ENCODE measurements at places on chromosomes 6 and 20.

GRCh38 chr20:35013421-35014411 lies 58.0 kb downstream of the MYH7B start:
- no peak for DNase-seq

DNA sequence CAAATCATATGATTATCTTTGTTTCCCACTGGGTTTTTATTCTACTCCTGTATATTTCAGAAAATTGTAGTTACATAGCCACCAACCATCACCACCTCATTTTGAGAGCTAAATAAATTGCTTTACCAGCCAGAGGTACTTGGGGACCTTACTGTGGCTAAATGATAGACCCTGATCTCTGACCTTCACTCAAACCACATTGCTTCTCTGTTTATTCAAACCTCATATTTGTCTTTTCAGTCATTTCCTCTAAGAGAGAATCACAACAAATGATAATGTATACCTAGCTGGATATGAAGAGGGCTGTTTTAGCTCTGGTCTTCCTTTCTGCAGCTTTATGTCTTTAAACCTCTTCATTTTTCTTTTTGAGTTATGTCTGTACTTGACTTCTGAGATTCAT lies 142.8 kb downstream of the ADGB start:
- DNase-seq, result no peak

- no peak for DNase-seq
Observed at GRCh38 chr6:87742106-87742505, 40.1 kb upstream of the AKIRIN2 start.

- DNase-seq, result no peak
Observed at GRCh38 chr20:61483336-61484067, 231.4 kb downstream of the CDH4 start.

DNA sequence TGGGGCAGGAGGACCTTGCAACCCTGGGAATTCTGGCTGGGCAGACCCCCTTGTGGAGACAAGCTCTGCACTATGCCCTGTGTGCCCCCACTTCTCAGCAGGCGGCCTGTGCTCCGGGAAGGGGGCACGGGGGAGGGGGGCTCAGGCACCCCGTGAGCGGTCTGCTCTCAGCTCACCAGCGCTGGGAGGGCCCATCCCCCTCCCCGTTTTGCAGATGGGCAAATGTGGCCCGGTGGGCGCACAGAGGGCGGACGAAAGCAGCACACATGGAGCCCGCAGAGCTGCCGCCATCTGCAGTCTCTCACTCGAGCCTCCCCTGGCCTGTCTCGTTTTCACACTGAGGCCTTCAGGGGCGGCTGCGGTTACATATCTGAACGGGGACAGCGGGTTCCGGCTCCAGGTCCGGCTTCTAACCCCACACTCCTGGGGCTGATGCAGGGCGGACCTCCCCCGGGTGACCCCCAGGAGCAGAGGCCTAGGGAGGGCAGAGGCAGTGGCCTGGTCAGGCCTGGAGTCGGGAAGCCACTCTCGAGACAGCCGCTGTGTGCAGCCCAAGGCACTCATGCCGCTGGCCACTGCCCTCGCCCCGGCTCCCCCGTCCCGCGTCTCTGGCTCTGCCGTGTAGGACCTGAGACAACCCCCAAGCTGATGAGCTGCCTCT lies 13.9 kb downstream of the CHRNA4 start:
- no peak for DNase-seq
